ENCODE measurements at places on chromosomes 12 and 14.

DNA sequence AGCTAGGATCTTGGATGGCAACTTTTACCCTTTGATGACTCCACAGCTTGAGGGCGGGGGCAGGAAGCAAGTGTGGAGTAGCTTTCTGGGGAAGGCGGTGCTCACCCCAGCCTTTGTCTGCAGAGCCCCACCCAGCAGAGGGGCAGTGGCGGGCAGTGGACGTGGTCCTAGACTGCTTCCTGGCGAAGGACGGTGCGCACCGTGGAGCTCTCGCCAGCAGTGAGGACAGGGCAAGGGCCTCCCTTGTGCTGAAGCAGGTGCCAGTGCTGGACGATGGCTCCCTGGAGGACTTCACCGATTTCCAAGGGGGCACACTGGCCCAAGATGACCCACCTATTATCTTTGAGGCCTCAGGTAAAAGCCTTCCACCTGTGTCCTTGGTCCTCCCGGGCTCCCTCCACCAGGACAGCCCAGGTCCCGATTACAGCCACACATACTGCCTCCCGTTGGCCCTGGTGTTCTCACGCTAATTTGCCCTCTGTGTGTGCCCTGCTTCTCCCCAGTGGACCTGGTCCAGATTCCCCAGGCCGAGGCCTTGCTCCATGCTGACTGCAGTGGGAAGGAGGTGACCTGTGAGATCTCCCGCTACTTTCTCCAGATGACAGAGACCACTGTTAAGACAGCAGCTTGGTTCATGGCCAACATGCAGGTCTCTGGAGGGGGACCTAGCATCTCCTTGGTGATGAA lies 1.2 kb downstream of the TAPBPL start:
- DNase-seq = peak; percentile 40

DNA sequence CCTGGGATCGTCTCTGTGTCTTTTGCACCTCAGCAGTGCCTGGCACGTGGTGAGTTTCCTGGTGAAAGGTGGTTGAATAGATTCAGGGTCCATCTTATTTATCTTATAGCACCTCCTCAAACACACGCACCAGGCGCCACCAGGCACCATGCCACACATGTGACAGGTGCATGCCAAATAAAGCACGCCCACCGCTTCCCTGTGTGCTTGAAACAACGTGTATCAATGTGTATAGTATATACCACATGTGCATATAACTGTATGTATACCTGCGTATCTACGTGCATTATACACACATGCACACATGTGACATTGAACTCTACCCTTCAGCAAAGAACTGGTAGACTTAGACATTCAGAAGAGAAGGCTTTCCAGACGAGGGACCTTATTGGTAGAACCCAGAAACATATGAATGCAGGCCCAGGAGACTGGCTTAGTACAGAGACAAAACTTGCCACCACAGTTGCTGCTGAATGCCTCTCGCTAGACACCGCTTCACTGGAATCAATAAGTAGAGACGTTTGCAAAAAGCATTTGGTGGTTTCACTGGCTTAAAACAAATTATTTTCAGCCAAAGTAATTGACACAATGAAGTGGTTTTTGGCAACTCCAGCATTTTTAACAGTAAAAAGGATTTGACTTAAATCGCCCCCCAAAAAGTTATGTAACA lies 10.0 kb downstream of the EML1 start:
- DNase-seq = no peak

DNA sequence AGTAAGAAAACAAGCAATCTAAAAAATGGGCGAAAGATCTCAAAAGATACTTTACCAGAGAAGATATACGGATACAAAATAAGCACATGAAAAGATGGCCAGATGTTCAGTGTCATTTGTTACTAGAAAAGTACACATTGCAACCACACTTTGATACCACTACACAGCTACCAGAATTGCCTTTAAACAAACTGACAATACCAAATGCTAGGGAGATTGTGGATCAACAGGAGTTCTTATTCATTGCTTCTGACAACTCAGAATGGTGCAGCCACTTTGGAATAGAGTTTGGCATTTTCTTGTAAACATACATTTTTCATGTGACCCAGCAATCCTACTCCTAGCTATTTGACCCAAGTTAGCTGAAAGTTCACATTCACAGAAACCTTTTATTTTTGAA lies 136.3 kb downstream of the FUT8 start:
- DNase-seq = no peak

- DNase-seq = peak; percentile 93
Measured at GRCh38 chr14:75709207-75709812, 48.3 kb downstream of the TTLL5 start.

GRCh38 chr12:53352331-53353256 lies 16.4 kb upstream of the SP7 start:
- DNase-seq = peak; percentile 95

DNA sequence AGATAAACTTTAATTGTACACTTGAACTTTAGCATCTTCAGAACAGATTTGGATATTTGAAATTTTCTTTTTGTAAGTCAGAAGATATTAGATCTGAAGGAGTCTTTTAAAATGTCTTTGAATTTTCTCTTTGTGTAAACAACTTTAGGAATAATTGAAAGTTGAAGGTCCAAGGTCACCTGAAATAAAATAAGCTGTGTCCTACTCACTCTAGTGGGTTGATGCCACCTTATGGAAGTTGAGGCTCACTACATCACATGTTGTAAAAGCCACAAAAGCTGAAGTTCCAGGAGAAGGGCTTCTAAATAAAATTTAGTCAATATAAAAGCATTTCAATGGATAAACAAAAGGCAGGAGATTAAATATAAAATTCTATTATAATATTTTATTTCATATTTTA lies 122.0 kb upstream of the ATXN7L3B start:
- DNase-seq = peak; percentile 63

GRCh38 chr14:91998667-91999570 lies 40.9 kb downstream of the TRIP11 start:
- no peak for DNase-seq

GRCh38 chr14:70755655-70756054 lies 53.7 kb downstream of the MAP3K9 start:
- no peak for DNase-seq
